ENCODE measurements at places on chromosomes 16 and 17.

DNA sequence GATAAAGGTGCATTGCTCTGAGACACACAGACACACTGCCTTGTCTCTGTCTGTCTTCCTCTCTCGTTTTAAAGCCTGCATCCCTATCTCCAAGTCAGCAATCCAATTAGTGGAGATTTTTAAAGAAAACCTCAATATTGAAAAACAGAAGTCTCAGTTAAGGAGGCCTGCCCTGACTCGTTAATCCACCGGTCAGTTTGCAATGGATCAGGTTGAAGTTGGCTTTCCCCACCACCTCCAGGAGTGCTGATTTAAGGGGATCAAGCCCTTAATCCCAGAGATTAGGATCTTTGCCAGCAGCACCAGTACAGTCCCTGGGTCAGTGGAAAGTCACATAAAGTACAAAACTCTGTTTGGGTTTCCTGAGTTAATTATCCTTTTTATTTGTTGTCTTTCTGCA, 271.1 kb upstream of the ASIC2 start:
- DNase-seq: no peak

GRCh38 chr17:58059141-58059540, 24.1 kb upstream of the DYNLL2 start:
- DNase-seq: no peak

GRCh38 chr17:278676-279059, 73.9 kb downstream of the RPH3AL start:
- no peak for DNase-seq

DNA sequence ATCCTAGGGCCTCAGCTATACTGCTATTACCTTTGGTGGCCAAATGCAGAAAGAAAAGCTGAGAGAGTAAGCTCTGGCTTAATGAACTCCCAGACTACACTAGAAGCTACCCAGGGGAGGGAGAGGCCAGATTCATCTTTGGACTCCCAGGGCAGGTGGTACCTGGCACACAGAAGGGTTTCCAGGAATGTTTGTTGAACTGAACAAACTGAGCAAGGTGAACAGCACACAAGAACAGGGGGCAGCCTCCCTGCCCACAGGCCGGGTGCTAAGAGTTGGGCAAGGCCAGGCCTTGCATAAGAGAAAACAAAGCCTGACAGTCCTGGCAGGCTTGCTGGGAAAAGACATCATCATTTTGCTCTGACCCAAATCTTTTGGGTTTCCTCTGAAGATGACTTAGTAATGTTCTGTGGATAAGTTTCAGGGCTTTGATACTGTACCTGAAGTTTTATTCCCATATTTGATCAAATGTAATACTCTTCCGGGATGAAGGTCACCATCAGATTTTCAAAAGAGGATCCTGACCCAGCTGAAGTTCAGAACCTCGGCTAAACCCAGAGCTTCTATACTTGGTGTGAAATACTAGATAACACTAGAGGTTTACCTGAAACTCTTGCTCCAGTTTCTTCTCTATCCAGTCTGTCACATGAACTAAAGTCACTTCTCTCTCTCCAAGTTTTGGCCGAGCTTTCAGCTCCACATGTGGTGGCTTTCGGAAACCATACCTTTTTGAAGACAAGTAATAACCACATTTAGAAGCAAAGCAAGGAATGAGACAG, 20.5 kb upstream of the ERN1 start:
- no peak for DNase-seq

GRCh38 chr16:30561089-30561816, 3.1 kb upstream of the ZNF764 start:
- no peak for DNase-seq

GRCh38 chr16:77183137-77183536, 7.9 kb upstream of the MON1B start:
- no peak for DNase-seq

DNA sequence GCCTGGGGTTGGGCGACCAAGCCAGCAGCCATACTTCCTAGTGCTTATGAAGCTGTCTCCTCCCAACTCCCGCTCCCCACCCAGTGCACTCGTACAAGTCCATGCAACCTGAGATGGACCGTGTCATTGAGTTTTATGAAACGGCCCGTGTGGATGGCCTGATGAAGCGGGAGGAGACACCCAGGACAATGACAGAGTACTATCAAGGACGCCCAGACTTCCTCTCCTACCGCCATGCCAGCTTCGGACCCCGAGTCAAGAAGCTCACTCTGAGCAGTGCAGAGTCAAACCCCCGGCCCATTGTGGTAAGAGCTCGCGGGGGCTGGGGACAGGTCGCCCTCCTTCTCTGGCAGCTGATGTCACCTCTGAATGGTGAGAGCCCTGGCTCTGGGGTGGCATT, 11.0 kb upstream of the KATNB1 start:
- DNase-seq: no peak

GRCh38 chr17:41651625-41652460, 27.5 kb upstream of the KRT17 start:
- DNase-seq: peak; percentile 66

- DNase-seq: no peak
Measured at GRCh38 chr17:56912105-56912999, 1.5 kb downstream of the TRIM25 start.

- DNase-seq: no peak
Measured at GRCh38 chr16:88570691-88571092, 489 bp downstream of the ZC3H18 start.

DNA sequence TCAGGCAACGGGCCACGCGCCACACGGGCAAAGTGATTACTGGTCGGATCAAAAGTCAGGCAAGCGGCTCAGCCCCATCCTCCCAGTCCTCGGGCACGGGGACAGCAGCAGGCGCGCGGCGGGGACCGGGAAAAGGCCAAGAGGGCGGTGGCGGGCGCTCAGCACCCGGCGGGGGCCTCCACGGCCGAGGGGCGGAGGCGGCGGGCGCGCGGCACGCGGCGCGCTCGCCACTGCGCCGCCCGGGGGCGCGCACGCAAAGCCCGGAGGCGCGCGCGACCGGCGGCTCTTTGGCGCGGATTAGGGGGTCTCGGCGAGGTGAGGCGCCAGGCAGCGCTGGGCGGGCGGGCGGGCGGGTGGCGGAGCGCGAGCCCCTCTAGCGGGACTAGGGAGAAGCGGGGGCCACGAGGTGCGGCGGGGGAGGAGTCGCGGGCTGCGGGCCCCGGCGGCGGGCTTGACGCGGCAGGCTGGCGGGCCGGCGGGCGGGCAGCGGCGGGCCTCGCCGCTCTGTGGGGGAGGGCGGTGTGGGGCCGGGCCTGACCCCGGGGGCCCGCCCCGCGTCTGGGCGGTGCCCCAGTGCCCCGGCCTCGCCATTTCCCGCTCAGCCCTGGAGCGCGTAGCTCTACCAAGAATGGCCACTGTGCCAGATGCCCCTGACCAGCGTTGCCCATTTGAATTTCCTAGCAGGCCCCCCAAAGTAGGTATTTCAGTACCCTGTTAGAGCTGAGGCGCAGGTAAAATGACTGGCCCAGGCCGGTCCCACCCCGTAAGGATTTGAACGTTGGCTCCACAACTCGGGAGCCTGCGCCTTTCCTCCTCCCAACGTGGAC, at the start of the genes ACACA and TADA2A:
Gene ACACA, minus strand, starts transcription at position 202 of the 827 bp plus-strand sequence. CDS start 537 bp downstream, outside the sequence.
Gene TADA2A, plus strand, starts transcription at position 252 of the 827 bp plus-strand sequence. CDS start 4,480 bp downstream, outside the sequence.
- DNase-seq: peak; percentile 86

DNA sequence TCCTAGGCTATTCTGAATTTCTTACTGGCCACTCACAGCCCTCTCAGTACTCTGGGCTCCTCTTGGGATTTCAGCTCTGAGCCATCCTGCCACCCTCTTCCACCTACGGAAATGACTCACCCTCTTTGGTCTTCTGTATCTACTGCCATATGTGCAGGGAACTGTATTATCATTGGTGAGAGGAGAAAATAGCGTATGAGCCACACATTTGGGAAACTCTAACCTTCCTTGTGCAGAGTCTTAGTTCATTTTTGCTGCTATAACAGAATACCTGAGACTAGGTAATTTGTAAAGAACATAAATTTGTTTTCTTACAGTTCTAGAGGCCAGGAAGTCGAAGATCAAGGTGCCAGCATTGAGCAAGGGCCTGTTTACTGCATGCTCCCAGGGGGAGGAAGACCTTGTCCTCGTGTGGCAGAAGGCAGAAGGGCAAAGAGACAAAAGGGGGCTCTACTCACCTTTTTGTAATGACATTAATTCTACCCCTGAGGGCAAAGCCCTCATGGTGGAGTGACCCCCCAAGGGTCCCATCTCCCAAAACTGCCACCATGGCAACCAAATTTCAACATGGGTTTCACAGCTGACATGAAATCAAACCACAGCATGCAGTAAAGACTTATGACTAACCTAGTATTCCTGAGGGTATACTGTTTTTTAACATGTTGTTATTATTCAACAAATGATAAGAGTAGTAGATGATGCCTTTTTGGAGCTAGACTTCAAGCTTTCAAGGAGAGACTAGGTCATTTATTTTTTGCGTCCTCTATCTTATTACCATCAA, 191.8 kb downstream of the PRKCA start:
- DNase-seq: no peak

- no peak for DNase-seq
Measured at GRCh38 chr16:23843143-23843542, 7.4 kb downstream of the PRKCB start.

DNA sequence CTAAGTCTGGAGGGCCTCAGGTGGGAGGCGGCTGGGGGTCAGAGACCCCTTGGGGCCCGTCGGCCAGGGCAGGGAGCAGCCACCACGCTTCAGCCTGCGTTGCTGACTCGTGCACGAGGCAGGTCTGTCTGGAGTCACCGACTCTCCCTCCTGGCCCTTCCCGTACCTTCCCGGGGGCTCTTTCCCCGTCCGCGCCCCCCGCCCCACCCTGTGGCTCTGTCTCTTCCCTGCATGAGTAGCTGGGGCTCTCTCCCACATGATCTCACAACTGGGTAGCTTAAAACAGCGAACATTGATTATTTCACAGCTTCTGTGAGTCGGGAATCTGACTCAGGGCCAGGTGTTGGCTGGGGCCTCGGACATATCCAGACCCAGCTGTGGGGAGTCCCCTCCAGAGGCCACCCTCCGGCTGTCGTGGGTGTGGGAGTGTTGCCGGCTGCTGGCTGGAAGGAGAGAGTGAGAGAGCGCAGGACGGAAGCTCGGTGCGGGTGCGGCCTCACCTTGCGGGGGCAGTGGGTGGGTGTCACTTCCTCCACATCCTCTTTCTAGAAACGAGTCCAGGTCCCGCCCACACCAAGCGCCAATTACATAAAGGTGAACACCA, 17.3 kb downstream of the BAHCC1 start:
- DNase-seq: no peak
